ENCODE measurements at places on chromosomes 2 and 18.

DNA sequence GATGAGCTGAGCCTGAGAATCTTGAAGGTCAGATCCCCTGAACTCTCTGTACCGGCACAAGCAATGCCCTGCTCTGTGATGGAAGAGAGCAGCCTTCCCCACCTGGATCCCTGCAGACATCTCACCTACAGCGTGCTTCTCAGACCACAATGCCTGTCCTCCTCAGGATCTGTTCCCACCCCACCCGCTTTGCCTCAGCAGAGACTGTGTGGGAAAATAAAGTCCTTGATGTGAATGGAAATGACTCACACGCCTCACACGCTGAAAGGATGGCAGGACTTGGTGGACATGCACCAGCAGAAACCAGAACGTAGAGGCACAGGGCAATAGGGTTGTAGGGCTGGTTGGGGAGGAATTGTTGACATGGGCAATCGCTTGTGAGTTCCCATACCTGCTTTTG, 117.9 kb upstream of the POU3F3 start:
- DNase-seq = no peak

DNA sequence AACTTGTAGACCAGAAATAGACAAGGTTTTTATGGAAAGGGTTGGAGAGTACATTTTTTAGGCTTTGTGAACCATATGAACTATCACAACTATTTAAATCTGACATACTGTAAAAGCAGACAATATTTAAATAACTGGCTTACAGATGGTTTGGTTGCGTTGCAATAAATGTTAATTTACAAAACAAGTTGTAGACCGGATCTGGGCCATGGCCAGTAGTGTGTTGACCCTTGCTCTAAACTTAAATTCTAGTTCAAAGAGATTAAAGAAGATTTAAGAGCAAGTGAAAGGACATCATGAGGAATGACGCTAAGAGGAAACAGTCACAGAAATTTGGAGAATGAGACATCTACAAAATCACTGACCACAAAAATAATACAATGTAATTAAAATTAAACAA, 652.7 kb downstream of the DCDC2C start:
- no peak for DNase-seq

DNA sequence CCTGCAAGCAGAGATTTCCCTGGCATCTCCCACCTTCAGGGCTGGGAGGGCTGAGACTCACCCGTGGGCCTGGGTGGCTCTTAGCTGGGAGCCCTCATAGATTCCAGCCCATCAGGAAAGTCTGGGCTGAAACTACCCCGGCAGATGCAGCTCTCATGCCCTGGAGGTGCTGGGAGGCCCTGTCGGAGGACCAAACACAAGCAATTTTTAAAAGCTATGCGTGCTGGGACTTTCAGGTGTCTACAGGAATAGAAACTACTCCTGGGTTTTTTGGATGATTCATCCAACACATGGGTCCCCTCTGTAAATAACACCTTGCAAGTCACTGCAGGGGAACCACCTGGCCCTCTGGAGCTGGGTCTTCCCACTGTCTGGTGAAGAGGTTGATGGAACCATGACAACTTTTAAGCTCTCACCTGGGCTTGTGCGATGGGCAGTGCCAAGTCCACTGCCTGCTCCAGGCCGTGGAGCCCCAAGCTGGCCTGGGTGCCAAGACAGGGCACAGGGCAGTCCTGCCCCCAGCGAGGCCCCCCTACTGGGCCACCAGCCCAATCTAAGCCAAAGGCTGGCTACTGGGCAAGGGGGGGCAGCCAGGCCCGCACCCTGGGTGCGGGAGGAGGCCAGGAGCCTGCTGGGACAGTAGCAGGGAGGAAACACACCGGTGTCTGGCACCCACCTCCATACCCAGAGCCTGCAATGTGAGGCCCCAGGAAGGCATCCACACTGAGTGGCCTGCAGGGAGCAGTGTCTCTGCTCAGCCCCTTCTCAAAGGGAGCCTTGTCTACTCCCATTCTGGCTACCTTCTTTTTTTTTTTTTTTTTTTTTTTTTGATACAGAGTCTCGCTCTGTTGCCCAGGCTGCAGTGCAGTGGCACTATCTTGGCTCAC, 1.1 kb upstream of the GPR55 start:
- DNase-seq = no peak

DNA sequence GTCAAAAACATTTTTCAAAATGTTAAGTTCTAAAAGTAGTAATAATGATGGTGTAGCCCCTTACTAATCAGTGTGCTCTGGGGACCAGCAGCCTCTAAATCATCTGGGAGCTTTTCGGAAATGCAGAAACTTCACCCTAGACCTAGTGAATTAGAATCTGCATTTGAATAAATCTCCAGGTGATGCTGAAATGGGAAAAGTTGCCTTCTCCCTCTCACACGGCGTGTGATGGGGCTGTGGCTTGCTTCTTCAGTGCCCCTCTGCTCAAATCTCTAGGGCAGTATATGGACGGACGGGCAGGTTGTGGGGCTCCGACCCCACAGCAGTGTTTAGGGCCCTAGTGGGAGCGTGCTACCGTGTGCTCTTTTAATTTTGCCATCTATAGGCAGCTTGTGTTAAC, 368.6 kb downstream of the GALNT13 start:
- DNase-seq = no peak

- no peak for DNase-seq
Measured at GRCh38 chr2:179927041-179927440, 65.6 kb upstream of the ZNF385B start.

- peak; percentile 70 for DNase-seq
Measured at GRCh38 chr2:88159955-88160415, 10.2 kb upstream of the THNSL2 start.

DNA sequence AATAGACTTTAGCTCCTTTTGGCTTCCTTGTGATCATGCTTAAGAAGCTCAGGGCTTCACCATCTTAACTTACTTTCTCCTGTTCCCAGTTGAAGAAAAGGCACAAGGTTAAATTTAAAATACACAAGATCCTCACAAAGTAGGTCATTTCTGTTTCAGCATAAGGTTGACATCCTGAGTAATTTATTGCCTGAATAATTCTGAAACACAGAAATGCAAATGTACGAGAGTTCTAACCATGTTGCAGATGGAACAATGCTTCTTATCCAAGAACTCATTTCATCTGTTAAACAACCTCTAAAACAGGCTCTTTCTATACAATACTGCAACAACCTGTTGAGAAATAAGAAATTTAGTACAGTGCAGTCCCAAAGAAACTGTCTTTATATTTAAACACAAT, 395.2 kb downstream of the BCL11A start:
- DNase-seq = no peak

- DNase-seq = peak; percentile 50
Measured at GRCh38 chr2:164061129-164061746, 325.4 kb upstream of the FIGN start.

DNA sequence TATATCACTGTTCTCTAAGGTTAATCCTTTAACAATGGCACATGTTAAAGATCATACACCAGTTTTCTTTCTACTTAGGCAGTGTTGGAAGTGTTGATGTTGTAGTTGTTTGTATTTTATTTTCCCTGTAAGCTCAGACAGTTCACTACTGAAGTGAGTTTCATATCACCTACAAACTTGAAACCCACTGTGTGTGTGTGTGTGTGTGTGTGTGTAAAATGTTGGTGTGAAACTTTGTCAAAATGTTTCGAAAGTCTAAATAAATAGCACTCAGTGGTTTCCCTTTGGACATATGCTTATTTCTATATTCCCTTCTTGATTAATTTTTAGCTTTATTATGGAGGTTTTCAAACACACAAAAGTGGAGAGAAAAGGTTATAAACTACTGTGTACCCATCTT, 79.8 kb upstream of the CAVIN2 start:
- DNase-seq = no peak
